ENCODE measurements at places on chromosomes 5 and 9. TPM values are rescaled to one million over a fixed set of nuclear protein-coding genes. Genes with fewer than 3 reads are reported as not detected.

PCDHA11 gene
- polyA plus RNA-seq, result not detected

DNA sequence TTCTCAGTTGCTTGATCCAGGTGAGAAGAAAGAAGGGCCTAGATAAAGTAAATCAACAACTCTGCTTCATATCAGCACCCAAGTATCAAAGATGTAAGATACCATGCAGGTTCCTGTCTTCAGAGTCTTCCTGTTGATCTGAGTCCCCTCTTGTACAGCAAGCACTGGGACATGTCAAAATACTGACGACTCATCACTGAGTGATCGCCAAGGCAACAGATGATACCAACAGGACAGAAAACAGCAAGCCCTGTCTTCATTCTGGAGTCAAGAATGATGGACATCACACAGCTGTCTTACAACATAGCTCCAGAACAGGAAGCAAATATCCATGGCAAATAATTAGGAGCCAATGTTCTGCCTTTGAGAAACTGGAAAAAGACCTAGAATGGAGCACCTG is 83.7 kb downstream of the TARS1 start:
- no peak for DNase-seq

- DNase-seq, result no peak
Observed at GRCh38 chr5:168198359-168198758, 93.1 kb upstream of the WWC1 start.

GRCh38 chr9:114186605-114187289 is 31.4 kb downstream of the COL27A1 start:
- no peak for DNase-seq

DNA sequence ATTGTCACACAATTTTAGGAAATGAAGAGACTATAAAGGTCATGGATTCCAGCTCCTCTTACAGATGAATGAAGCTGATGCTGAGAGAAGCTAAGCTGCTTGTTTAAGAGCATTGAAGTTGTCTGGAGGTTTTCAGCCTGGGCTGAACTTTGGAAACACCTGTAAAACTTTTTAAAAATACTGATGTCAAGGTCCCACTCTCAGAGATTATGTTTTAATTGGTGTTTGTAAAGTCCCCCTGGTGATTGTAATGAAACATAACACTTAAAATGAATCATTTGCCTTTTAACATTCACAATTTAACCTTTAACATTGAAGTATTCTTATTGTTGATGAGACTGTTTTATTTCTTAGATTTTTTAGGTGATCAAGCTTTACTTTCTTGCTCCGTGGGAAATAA is 16.4 kb downstream of the RAD23B start:
- DNase-seq, result no peak

All from AG04450 (cell line).